ENCODE measurements at places on chromosomes 6 and 20.

DNA sequence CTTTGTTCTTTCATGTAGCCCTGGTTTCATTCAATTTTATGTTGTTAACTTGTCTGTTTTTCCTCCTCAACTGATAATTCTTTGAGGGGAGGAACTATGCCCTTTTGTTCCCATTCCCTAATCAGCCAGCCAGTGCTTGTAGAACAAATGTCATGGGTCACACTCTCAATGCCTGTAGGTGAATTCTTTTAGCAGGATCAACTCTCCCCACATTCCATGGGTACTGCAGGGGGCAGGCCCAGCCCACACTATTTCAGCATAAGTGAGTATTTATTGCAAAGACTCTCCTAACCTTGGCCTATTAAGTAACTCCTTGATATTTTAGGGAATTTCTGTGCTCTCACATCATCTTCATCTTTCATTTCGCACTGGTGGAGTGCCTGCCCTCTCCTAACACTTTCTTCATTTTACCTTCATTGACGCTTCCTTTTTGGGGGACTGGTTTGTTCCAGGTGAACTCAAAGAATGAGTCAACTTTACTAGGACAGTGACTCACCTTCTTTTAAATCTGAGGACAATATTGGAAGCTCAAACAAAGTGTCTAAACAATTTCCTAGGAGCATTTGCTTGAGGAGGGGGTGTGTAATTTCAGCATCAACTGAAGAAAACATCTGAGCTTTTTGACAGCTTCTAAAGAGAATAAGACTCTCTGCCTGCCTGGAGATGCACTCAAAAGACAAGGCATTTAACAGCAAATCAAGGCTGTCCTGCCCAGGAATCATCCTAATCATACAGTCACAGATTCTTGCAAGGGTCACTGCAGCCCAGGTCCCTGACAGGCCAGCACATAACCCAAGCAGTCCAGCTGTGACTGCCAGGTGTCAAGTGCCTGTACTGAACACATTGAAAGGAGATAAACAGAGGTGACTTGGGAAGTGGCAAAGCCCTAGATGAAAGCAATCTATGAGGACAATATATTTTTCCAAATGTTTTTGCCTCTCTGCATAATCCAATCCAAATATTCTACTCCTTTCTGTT lies 263.9 kb upstream of the PRND start:
- no peak for DNase-seq

- no peak for DNase-seq
Observed at GRCh38 chr20:13392391-13392790, 171.3 kb downstream of the ISM1 start.

DNA sequence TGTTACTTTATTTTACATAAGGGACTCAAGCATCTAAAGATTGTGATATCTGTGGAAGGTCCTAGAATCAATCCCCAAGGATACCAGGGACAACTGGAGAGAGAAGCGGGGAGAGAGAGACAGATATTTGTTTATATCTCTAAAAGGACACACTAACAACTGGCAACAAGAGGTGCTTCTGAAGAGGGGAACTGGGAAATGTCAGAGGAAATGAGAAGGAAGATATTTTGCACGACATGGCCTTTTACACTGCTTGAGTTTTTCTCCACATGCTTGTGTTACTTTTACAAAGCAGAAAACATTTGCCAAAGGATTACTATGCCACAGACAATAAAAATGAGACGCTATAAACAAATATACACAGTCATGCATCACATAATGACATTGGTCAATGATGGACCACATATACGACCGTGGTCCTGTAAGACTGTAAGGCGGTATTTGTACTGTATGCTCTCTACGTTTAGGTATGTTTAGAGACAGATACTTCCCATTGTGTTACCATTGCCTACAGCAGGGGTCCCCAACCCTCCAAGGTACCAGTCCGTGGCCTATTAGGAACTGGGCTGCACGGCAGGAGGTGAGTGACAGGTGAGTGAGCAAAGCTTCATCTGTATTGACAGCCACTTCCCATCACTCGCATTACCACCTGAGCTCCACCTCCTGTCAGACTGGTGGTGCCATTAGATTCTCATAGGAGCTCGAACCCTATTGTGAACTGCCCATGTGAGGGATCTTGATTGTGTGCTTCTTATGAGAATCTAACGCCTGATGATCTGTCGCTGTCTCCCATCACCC lies 64.6 kb upstream of the PTPN1 start:
- DNase-seq: no peak

DNA sequence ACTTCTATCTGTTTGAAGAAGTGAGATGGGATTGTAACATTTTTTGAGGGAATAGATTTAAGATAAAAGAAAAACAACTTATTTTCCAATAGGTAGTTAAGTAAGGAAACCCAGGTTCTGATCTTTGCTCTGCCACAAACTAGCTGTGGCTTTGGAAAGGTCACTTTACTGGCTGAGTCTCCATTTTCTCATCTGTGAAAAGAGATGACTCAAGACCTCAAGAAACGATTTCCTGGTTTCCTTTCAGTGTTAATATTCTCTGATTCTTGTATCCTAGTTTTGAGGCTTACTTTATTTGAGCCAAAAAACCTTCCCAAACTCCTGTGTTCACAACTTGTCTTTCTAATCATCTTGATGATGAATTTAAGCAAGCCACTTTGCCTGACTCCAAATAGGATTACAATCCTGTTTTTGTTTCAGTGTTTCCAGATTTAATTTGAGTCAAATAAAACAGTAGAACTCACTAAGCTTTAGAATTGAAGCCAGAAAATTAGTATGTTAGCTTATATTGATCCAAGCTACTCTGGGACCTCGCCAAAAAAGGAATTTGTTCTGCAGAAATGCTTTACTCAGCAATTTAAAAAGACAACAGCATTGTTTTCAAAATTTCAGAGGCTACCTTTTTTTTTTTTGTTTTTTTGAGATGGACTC lies 51.1 kb downstream of the ENPP1 start:
- no peak for DNase-seq

GRCh38 chr20:56826705-56827665 lies 197.9 kb downstream of the TFAP2C start:
- peak; percentile 51 for DNase-seq

DNA sequence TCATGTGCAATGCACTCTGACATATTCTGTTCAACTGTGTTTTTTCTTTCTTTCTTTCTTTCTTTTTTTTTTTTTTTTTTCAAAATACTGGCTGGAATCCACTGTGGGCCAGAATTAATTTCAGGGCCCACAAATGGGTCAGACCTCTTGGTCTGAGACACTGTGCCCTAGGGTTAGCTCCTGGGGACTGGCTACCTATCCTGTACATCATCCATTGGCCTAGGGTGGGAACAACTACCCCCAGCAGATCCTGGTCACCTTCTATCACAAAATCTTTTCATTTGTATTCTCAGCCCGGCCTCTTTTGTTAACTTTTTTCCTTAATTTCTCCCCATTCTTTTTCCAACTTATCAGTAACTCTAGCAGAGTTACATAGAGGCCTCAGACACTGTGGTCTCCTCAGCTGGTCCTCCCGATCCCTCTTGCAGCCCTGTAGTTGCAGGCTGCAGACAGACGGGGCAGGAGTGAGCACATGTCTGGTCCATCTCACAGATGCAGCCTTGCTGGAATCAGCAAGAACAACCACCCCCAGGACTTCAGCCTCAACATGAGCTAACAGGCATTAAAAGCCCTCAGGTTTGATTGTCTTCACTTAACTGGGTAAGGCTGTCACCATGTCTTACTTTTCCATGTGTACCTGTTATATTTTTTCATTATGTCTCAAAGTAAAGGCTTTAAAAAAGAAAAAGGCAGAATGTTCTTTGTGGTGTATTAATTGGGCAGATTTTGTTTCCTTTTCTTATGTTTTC lies 41.3 kb downstream of the TXLNB start:
- DNase-seq: no peak

- no peak for DNase-seq
Observed at GRCh38 chr6:87444362-87444761, 28.4 kb upstream of the SLC35A1 start.

DNA sequence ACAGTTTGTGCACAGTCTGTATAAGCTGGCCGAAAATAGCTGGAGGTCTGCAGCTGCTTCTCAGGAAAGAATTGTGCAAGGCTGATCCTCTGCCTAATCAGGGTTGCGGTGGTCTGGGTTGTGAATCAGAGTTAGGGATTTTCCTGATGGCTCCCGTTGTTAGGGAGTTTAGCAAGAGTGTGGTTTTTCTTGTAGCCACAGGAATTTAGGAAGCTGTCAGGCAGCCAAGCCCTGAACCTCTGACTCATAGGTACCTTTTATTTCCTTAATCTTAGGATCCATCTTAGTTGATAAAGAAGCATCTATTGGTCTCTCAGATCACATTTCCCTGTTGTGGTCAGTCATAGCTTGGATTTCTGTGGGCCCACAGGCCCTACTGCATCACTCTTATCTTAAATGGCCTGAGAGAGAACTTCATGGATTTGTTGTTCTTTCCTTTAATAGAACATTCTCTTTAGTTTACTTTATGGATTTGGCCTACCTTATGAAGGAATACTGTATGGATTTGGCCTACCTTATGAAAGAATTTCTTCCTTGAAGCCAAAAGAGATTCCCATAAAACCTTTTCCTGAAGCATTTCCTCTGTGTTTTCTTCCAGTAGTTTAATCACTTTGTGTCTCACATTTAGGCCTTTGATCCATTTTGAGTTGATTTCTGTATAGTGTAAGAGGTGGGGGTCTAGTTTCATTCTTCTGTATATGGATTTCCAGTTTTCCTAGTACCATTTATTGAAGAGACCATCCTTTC lies 10.3 kb downstream of the KIF25 start:
- DNase-seq: no peak
